ENCODE measurements at places on chromosomes 4 and X.

- no peak for DNase-seq
Measured at GRCh38 chr4:54144661-54145171, 44.8 kb downstream of the GSX2 start.

GRCh38 chrX:73944563-73944908 lies 359.4 kb upstream of the ZCCHC13 start:
- no peak for DNase-seq

GRCh38 chrX:32592786-32593185 lies 618.6 kb downstream of the DMD start:
- no peak for DNase-seq

- DNase-seq: no peak
Measured at GRCh38 chrX:11365426-11365825, 72.2 kb downstream of the AMELX start.

- DNase-seq: peak; percentile 92
Measured at GRCh38 chr4:184263910-184264732, 46.4 kb upstream of the ENPP6 start.

GRCh38 chrX:70359458-70359857 lies 63.7 kb upstream of the GDPD2 start:
- DNase-seq: no peak

- no peak for DNase-seq
Measured at GRCh38 chrX:13482746-13483541, 86.5 kb upstream of the EGFL6 start.

DNA sequence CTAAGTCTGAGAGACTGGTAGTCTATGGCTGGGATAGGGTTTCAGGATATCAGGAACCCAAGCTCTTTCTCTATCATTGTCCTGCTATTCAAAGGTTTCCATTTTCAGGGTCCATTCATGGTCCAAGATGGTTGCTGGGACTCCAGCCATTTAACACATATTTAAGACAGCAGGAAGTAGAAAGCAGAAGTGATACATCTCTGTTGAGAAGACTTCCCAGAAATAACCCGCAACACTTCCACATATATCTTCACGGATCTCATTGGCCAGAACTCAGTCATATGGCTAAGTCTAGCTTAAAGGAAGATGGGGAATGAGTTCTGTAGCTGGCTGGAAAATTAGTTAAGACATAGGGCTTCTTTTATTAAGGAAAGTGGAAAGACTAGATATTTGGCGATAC lies 23.8 kb downstream of the CTSO start:
- DNase-seq: no peak

- no peak for DNase-seq
Measured at GRCh38 chr4:87101543-87102199, 118.7 kb downstream of the KLHL8 start.

DNA sequence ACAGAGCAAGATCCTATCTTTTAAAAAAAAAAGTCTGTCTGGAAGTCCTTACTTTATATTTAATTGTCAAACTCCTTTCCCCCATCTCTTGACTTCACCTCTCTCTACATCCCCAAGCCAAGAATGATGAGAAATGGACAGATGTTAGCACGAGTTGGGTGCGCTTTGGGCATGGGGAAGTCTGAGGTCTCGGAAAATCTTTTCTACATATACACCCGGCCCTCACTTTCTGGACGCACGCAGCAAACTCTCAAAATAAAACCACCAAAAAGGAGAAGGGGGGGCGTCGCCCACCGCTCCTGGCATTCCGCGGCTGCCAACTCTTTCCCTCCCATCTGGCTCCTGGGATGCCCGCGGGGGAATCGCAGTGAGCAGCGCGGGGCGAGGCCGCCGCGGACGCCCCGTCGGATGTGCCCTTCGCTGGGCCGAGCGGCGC lies 756 bp downstream of the IGFBP7 start:
- DNase-seq: no peak

DNA sequence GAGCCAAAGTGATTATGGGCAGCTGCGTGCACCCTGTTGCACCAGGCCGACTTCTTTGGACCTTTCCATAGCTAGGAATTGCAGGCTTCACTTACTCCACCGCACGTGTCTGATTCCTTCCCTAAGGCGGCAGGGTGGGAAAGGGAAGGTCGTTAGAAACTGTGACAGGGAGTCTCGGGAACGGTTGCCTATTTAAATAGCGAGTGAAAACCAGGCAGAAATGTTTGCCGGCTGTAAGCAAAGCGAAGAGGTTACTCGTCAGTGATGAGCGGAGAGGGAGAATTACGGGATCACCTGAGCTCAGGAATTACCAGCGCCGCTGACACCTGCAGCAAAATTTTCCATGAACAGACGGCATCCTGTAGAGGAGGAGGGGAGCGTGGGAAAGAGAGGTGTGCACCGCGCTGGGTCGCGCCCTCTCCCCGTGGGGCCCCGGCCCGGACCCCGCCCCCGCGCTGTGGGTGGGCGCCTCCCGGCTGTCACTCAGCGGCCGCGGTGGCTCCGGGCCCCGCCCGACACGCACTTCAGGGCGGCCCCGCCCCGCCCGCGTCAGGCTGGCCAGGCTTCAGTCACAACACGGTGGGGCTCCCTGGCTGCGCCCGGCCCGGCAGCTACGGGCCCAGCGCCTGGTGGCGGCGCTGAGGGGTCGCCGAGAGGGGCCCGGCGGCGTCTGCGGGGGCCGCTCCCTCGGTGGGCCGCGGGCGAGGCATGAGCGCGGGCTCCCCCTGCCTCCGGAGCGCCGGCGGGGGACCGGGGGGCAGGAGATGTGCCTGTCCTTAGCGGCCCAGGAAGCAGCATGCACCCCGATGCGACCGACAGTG lies at the start of gene SNX25:
Gene SNX25, plus strand, starts transcription at position 568 of the 821 bp plus-strand sequence. Its CDS starts 229 bp downstream, at position 797.
- peak; percentile 90 for DNase-seq

DNA sequence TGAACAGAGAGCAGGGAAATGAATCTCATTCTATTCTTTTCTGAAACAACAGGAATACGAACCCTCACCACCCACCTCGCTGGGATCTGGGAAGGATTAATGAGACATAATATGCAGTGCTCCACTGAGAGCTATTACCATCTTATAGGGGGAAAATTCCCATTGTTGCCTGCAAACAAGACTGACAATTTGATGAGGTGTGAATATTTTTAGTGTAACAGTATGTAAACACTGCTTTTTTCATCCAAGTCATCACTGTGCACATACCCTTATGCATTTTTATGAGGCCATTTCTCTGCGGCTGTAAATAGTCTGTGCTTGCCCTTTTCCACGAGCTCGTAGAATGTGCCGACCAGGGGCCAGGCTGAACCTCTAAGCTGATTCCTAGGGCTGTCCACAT lies 285.6 kb upstream of the CPEB2 start:
- DNase-seq: no peak

DNA sequence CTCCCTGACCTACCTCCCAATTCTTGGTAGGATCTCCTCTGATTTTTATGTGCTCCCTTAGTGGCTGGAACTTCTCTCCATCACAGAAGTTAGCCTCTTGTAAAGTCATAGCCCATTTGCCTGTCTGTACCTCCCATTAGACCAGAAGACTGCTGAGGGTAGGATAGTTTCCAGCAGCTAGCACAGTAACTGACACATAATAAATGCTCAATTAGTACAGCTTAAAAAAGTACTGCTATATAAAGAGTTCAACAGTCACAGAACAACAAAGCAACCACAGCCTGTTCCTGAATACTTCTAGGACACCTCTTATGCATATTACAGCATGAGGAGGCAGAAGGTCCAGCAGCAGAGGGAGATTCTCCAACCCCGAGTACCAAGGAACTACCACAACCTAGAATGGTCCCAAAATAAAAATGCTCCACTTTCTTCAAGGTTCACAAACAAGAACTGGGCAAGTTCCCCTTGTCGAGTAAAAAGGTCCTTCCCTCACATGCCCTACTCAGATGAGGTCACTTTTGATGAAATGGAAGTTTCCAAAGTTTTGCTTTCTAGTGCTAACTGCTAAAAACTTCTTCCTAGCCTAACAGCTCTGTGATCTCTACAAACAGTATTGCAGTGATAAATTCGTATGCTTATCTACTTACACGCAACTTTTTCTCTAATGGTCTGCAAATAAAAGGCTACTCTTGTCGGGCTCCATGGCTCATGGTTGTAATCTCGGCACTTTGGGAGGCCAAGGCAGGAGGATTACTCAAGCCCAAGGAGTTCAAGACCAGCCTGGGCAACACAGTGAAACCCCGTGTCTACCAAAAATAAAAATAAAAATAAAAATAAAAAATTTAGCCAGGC lies 12.8 kb downstream of the MECP2 start:
- DNase-seq: no peak

GRCh38 chr4:123244137-123244536 lies 152.5 kb upstream of the SPRY1 start:
- peak; percentile 61 for DNase-seq

DNA sequence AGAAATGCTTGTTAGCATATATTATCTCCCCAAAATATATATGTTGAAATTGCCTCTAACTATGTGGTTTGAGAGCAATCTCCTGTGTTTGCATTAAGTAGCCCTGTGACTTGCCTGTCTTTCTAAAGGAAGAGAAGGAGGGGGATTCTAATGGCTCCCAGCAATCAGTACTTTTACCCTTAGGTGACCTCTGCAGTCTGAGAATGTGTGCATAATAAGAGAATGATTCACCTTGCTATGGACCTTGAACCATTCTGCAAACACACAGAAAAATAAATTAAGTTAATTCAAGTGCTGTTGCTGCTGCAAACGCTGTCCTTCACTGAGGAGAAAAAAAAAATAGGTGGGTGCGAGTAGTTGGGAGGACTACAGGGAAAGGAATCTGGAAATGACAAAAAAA lies 322.2 kb downstream of the IQCM start:
- DNase-seq: no peak

- no peak for DNase-seq
Measured at GRCh38 chr4:42225286-42225685, 72.8 kb upstream of the BEND4 start.

- no peak for DNase-seq
Measured at GRCh38 chr4:101763576-101763975, 27.0 kb upstream of the BANK1 start.

GRCh38 chr4:24369507-24370029 lies 214.8 kb downstream of the DHX15 start:
- DNase-seq: no peak

DNA sequence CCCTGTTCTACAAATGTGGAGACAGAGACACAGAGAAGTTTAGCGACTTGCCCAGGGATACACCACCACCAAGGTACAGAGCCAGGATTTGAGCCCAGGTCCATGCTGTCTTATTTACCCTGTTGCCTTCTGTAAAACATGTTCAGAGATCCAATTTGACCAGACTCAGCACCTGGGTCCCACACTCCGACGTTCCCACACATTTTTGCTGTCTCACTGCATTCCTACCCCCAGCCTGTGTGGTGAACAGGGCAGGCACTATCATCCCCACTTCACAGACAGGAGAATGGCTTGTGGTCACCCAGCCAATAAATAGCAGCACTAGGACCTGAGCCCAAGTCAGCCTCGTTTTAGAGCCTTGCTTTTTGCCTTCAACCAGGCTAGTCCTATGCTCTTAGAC lies 102.8 kb downstream of the PJA1 start:
- no peak for DNase-seq

DNA sequence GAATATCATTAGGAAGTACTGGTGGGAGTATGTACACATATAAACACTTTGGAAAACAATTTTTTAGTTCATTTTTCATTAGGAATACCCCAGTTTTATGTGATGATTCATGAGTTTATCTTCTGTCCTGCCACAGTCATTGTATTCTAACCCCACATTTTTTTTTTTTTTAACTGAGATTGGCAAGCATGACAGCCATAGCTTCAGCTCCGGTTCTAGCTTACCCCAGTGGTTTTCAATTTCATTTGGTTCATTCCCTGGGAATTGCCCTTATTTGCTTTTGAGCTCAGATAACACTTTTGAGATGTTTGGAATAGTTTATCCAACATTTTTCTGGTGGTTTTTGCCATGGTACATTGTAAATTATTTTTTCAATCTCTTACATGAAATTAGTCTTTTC lies 21.0 kb upstream of the FMR1 start:
- no peak for DNase-seq

GRCh38 chrX:45710081-45710801 lies 509.6 kb upstream of the DIPK2B start:
- no peak for DNase-seq

- DNase-seq: peak; percentile 19
Measured at GRCh38 chr4:90127706-90128345, 632 bp downstream of the CCSER1 start.

- no peak for DNase-seq
Measured at GRCh38 chr4:7649741-7650531, 215.2 kb upstream of the PSAPL1 start.

DNA sequence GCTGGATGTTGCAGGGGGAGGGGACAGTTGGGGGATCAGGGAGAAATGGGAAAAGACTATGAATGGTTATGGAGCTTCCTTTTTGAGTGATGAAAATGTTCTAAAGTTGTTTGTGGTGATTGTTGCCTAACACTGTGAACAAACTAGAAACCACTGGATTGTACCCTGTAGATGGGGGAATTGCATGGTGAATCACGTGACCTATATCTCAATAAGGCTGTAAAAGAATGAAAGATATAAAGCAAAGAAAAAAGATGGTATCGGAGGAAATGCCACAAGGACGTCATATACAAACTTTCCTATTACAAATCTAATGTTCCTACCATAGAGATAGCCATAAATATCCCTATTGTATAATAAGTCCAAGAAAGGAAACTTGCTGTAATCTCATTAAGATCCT lies 20.6 kb upstream of the CT55 start:
- DNase-seq: no peak

DNA sequence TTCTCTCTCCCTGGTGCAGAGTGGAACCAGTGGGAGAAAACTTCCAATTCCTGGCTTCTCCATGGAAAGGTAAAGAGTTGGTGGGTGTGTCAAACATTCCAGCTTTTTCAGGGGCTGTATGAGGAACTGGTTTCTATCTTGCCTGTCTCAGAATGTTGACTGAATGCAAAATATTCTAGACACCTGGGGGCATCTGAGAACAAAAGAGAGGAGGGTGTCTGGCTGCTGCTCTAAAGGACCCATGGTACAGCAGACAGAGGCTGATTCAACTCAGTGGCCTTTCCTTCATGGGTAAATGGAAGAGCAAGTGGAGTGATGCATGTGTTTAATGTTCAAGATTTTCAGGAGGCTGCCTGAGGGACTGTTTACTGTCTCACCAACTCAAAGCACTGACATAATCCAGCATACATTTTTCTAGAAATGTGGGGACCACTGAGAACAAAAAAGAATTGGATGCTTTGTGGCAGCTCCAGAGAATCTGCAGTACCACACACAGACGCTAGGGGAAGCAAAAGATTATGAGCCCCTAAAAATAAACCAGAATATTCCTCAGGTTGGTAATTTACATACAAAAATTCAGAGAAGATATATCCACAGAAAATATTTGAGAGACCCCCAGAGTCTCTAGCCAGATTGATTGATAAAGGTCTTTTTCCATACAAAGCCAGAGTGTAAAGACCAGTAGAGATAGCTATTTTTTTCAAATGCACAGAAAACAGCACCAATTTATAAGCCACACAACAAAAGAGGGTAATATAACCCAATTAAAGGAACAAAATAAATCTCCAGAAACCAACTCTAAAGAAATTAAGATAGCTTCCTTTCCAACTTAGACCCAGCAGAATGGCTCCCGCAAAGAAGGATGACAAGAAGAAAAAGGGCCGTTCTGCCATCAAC lies 48.0 kb upstream of the STARD8 start:
- no peak for DNase-seq

- peak; percentile 41 for DNase-seq
Measured at GRCh38 chrX:118116713-118117550, at the start of gene KLHL13. TSS of gene KLHL13 (minus strand) at chrX:118116810. CDS start at chrX:118028473, 88,337 bp downstream.

- no peak for DNase-seq
Measured at GRCh38 chr4:161813889-161814288, 349.9 kb downstream of the FSTL5 start.

GRCh38 chr4:128386761-128387599 lies 99.4 kb upstream of the PGRMC2 start:
- DNase-seq: peak; percentile 88

All from left ventricle myocardium inferior (tissue), 1 donor.